ENCODE measurements at places on chromosomes 5 and 9.

- no peak for DNase-seq
These were observed 72.8 kb downstream of the SLC1A1 start for GRCh38 chr9:4563105-4563504.

- peak; percentile 30 for DNase-seq
These were observed 44.3 kb downstream of the FOXB2 start for GRCh38 chr9:77063645-77064285.

GRCh38 chr5:68243681-68244080, 28.1 kb downstream of the PIK3R1 start:
- no peak for DNase-seq

DNA sequence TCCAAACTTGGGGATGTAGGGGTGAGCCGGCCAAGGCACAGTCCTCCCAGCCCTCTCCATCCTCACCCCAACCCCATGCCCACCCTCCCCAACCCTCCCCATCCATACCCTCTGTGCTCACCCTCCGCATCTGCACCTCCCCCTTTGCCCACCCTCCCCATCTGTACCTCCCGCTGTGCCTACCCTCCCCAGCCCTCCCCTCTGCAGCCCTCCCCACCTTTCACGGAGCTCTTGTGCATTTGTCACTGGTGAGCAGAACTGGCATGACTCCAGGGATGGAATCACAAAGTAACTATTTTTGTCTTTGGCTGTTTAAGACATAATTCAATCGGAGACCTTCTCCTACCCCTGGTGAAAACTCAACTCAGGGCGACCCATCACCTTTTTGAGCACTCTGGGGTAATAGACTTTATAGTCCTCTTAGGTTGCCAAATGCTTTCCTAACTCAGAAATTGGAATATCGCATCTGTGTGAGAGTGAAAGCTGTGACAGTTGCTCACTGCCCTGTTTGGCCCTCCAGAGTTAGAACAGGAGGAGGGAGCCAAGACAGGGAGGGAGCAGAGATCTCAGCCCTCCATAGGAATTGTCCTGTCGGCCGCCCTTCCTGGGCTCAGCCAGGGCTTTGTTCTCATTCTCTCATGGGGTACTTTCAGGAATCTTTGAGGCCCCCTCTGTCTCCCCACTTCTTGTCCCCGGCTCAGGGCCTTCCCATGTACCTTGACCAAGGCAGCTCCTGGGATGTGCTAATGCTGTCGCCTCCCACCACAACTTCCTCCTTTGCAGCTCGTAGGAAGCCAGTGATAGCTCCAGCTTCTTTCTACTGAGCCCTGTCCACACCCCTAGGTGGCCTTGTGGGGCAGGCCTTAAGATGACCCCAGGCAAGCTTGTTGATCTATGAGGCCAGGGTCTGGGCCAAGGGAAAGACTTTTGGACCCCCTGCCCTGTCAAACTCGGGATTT, 36.2 kb downstream of the OTULIN start:
- DNase-seq: no peak

DNA sequence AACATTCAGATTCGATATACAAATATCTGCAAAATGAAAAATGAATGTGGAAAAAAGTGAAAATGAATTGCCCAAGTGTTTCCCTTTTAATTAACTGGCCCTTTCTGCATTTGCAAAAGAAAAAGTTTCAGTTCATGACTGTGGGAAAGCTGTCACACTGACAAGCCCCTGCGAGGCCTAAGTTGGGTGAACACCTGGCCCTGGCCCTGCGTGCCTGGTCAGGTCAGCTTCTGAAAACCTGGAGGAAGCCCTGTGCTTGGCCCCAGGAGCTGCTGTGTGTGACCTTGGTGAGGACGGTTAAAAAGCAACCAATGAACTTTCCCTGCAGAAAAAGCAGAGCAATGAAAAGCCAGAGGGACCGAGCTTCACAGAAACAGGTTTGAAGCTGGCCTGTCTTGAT, 41.0 kb upstream of the SHC3 start:
- no peak for DNase-seq

- DNase-seq: no peak
These were observed 40.9 kb downstream of the PSIP1 start for GRCh38 chr9:15469862-15470261.

GRCh38 chr5:82174128-82174918, 103.8 kb downstream of the RPS23 start:
- DNase-seq: no peak

DNA sequence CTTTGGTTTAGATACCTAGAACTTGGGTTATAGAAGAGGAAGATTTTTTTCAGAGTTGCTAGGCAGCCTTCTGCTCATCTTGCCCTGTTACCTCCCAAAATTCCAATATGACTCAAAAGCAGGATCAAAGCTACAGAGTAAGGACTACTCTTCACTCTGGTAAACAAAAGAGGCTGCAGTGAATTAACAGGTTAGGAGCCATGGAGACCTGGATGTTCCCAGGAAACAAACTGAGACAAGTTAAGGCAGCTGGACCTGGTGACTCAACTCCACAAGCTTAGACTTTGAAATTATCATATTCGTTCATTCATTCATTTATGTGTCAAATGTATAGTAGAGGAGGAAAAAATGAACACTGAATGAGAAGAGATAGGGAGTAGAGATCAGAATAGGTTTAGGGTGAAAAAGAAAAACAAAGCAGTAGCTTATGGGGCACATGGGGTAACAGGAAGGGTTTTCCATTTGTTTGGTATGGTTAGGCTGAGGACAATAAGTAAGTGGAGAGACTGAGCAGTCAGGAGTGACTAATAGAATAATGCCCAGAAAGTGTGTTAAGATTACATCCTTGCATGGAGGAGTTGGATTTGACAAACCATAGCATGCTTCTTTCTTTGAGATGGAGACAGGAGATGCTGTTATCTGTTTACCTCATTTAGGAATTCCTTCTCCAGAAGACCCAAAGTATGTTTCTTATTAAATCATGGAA, 464.0 kb upstream of the ZNF608 start:
- DNase-seq: no peak

GRCh38 chr5:133333326-133334150, 278.8 kb downstream of the FSTL4 start:
- no peak for DNase-seq

- no peak for DNase-seq
These were observed 378.2 kb upstream of the GRAMD2B start for GRCh38 chr5:126044931-126045565.

DNA sequence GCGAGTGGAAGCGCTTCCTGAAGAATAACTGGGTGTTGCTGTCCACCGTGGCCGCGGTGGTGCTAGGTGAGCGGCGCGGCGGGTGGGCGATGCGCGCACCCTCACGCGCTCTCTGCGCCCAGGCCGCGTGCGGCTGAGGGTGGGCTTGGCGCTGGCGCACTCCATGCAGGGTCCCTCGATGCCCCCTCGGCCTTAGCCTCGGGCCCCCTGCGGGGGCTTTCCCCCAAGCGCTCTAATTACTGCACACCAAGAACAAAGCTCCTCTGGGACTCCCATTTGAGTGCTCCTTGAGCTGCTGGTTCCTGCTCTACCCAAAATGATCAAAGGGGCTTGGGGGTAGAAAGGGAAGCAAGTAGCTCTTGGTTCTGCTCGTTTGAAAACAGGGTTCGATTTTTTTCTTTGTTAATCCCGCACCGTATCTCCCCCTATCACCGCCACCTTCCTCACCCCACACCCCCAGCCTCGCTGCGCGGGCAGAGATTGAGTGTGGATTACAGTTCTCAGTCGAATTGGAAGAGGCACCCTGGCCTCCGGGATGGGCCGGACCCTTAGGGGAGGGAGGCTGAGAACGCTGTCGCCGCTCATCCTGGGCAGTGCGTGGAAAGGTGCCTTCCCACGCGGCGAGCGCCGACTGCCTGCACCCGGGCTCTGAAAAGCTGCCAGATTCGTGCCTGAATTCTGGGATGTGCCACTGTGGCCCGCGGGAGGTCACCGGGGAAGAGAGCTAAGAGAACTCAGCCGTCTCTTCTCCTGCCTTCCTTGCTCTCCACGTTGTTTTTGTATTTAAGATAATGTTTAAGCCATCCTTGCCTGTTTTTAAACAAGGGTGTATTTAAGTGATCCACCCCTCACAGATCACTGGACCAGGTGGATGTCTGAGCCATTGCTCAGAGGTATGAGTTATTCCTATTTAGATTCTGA, 697 bp downstream of the SLC1A1 start:
- DNase-seq: no peak

DNA sequence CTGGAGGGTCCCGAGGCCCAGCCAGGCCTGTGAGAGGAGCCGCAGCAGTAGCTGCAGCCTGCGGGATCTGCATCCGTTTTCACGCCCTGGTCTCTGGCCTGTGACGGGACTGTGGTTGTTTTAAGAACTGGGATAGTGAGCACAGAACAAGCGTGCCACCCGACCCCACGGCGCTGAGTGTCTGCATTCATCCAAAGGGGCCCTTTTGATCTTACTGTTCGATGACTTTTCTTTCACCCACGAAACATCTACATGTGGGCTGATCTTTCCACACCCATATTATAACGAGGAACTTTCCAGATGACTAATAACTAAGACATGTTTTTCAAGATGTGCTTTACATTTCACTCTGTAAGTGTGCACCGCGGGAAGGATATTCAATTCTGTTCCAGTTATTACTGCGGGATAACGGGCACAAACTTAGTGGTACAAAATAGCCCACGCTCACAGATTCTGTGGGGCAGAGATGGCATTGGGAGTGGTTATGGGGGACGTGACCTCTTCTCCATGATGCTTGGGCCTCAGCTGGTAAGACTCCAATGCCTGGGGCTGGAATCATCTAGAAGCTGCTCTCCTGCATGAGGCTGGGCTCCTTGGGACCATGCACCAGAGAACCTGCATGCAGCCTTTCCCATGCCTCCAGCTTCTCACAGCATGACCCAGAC, 165.0 kb downstream of the SYK start:
- DNase-seq: no peak

DNA sequence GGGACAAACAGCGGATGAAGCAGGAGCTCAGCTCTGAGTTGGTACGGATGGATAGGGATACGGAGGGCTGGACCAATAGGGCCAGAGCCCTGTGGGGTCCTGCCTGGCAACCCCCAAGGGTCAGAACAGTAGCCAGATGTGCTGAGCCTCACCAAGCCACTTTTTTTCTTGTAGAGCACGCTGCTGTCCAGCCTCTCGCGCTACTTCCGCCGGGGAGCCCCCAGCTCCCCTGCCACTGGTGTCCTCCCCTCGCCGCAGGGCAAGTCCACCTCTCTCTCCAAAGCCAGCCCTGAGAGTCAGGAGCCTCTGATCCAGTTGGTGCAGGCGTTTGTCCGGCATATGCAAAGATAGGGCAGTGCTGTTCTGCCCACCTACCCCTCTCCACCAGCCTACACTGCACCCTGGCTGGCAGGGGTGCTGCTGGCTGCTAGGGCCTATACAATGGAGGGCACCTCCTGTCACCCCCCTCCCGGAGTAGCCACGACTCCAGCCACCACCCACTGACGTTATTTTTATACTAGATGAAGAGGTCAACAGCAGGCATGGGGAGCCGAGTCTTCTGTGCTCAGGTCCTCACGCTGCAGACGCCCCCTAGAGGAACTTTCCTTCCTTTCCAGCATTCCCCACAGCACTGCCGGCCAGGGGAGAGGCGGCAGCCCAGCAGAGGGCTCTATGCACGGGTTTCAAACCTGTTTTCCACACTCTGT, 21.6 kb downstream of the SH3GLB2 start:
- DNase-seq: no peak

GRCh38 chr5:50738864-50739263, 72.4 kb downstream of the PARP8 start:
- DNase-seq: no peak

DNA sequence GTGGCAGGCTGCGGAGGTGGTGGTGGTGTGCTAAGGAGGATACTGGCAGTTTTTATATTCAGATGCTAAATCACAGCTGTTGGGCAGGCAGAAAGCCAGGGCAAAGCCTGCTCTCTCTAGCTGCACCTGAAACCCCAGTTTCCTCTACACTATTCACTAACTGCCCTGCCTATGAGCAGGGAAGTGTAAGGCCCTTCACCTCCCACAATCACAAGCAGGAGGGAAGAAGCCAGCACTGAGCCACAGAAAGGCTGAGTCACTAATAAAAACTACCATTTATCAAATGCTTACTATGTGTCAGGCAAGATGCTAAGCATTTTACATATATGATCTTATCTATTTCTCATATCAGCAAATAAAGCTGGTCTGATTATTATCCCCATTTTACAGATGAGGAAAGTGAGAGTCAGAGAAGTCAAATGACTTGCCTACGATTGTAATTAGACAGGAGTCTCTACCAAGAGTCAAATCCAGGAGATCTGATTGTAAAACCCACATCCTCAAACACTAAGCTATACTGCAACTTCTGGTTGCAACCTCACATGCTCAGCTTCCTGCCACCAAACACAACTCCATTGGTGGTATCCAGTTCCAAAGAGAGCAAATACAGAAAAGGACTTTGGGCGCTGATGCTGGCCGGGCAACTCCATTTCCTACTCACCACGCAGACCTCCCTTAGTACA, 17.7 kb upstream of the IL6ST start:
- no peak for DNase-seq

DNA sequence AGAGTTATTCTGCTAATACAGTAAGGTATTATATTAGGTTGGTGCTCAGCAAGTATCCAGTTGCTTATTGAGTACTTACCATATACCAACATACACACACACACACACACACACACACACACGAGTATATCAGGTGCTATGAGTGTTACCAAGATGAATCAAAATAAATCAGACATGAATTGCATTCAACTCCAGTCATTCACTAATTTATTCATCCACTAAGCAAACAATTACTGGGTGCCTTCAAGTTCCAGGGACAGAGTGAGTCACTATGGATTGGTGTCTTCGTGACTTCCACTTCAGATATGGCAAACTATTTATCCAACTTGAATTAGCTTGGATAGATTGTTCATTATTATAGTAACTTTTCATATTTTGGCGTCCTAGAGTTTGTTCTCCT, 140.7 kb upstream of the SLC44A1 start:
- no peak for DNase-seq

- no peak for DNase-seq
These were observed 448.4 kb upstream of the TLE4 start for GRCh38 chr9:79123415-79123814.

DNA sequence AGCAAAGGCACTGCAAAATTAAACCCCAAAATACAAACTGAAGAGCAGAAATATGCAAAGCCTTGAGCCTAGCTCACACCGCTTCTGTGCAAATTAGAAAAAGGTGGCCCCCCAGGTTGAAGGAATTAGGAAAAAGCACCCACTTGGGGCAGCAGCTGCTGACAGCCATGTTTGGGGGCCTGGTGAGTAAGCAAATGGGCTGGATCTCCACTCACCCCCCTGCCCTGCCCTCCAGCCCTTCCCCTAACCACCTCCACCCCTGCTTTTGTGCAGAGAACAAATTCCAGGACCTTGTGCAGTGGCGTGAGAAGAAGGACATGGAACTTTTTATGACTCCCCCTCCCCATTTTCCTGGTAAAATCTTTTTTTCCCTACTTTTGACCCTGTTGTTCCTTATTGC, 92.0 kb upstream of the DNAH5 start:
- no peak for DNase-seq

GRCh38 chr9:101212661-101213060, 172.1 kb downstream of the BAAT start:
- DNase-seq: no peak

DNA sequence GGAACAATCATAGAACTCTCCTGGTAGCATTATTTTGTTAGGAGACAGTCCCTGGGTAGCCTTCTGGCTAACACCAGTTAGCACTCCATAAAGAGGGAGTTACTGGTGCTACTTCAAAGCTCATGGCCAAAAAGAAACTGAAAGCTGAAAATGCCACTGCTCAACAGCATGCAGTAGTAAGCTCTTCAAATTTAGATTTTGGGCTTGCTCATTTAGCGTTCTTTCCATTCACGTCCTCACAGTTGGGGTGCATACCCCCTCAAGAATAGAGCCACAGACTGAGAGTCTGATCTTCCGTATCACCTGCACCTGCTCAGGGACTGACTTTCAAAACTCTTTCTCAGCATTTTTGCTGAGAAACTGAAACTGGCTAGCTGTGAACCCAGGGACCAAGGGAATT, 24.7 kb downstream of the NTRK2 start:
- no peak for DNase-seq
